ENCODE measurements at places on chromosomes 11 and 22. TPM values are rescaled to one million over a fixed set of nuclear protein-coding genes. Genes with fewer than 3 reads are reported as not detected.
A peak's percentile ranks its signal among the peaks of the same experiment; 100 is the strongest.

- no peak for DNase-seq
These were observed 10.8 kb downstream of the DNAL4 start for GRCh38 chr22:38783095-38783615.

DNA sequence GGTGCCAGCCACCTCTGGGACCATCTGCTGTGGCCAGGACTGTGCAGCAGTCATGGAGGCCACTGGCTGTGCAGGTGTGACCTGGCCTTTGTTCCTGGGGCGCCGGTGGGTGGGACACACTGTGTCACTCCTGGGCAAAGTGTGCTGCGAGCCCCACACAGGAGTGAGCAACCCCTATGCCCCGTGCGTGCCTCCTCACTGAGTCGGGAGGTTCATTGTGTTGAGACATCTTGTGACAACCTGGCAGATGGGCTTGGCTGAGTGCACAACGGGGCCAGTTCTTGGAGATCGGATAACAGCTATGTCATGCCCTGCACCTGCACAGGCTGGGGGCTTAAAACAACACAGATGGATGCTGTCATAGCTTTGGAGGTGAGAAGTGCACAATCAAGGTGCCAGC is 13.5 kb downstream of the ANO1 start:
- no peak for DNase-seq

GRCh38 chr11:135015966-135016365 is 603.9 kb upstream of the B3GAT1 start:
- no peak for DNase-seq

- no peak for DNase-seq
These were observed 20.7 kb upstream of the C11orf96 start for GRCh38 chr11:43921561-43922294.

DNA sequence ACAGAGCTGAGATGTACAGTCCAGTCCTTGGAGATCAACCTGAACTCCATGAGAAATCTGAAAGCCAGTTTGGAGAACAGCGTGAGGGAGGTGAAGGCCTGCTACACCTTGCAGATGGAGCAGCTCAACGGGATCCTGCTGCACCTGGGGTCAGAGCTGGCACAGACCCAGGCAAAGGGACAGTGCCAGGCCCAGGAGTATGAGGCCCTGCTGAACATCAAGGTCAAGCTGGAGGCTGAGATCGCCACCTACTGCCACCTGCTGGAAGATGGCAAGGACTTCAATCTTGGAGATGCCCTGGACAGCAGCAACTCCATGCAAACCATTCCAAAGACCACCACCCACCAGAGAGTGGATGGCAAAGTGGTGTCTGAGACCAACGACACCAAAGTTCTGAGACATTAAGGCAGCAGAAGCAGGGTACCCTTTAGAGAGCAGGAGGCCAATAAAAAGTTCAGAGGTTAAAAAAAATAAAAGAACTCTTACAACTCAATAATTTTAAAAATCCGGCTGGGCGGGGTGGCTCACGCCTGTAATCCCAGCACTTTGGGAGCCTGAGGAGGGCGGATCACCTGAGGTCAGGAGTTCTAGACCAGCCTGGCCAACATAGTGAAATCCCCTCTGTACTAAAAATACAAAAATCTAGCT is 69.9 kb upstream of the RTL6 start:
- peak; percentile 17 for DNase-seq

TECTA gene
- total RNA-seq, result 0.17 TPM
